ENCODE measurements at places on chromosomes 11 and 22. TPM values are rescaled to one million over a fixed set of nuclear protein-coding genes. Genes with fewer than 3 reads are reported as not detected.

The MTA2 gene
- total RNA-seq, result 68.4 TPM

The PGA5 gene
- 0.32 TPM for total RNA-seq

The PTPRCAP gene
- 15.7 TPM for total RNA-seq

The NXPE4 gene
- not detected for total RNA-seq

The CRELD2 gene
- 42.7 TPM for total RNA-seq

The TNNI2 gene
- 17.7 TPM for total RNA-seq

The HMGXB4 gene
- total RNA-seq, result 15.6 TPM

The CCDC81 gene
- total RNA-seq, result 4.8 TPM

The LRRN4CL gene
- 3.4 TPM for total RNA-seq

The DAGLA gene
- total RNA-seq, result 7.1 TPM

The TREH gene
- total RNA-seq, result 0.30 TPM

The RFPL1 gene
- not detected for total RNA-seq

The ZNRF3 gene
- 11.3 TPM for total RNA-seq

The UBASH3B gene
- total RNA-seq, result 64.7 TPM

The DDI1 gene
- not detected for total RNA-seq

The MGAT3 gene
- total RNA-seq, result 41.5 TPM

The AQP11 gene
- total RNA-seq, result 0.18 TPM

The ALX4 gene
- not detected for total RNA-seq

The NCF4 gene
- total RNA-seq, result 55.3 TPM

The RASSF10 gene
- 4.3 TPM for total RNA-seq

The PTH gene
- not detected for total RNA-seq

The OR51E2 gene
- not detected for total RNA-seq

The UEVLD gene
- total RNA-seq, result 26.8 TPM

The SLC22A25 gene
- not detected for total RNA-seq

The MRGPRE gene
- total RNA-seq, result not detected

The FOLH1 gene
- total RNA-seq, result 2.4 TPM

The UCP3 gene
- total RNA-seq, result 3.1 TPM

The TENM4 gene
- 1.1 TPM for total RNA-seq

The OR5P2 gene
- total RNA-seq, result 2.2 TPM

The TLCD5 gene
- total RNA-seq, result 3.5 TPM

The MUC6 gene
- 0.09 TPM for total RNA-seq

The FAM180B gene
- total RNA-seq, result 0.53 TPM

The OR5T1 gene
- total RNA-seq, result not detected

The OR2AT4 gene
- total RNA-seq, result not detected

The SYTL2 gene
- total RNA-seq, result 23.6 TPM

The MOGAT2 gene
- not detected for total RNA-seq

The TIMM8B gene
- total RNA-seq, result 35.9 TPM

The MN1 gene
- total RNA-seq, result 6.5 TPM

The VWCE gene
- 1.2 TPM for total RNA-seq

The OR51B4 gene
- not detected for total RNA-seq

The OR8D4 gene
- total RNA-seq, result not detected

The TMEM86A gene
- total RNA-seq, result 11.7 TPM

The SESN3 gene
- 33.8 TPM for total RNA-seq

The LRRC75B gene
- total RNA-seq, result 10.2 TPM

The KLHL35 gene
- 2.6 TPM for total RNA-seq

The SLC43A1 gene
- total RNA-seq, result 13.2 TPM

The ASRGL1 gene
- 39.7 TPM for total RNA-seq

The ALG8 gene
- 32.6 TPM for total RNA-seq

The OR8B4 gene
- total RNA-seq, result not detected

The C22orf31 gene
- total RNA-seq, result not detected

The TSPAN18 gene
- total RNA-seq, result 38.4 TPM

The C11orf86 gene
- total RNA-seq, result not detected
